Prostate gland (tissue), 2 donors: ENCODE measurements at places on chromosomes 12 and 14.

- DNase-seq: no peak
These were observed 77.7 kb downstream of the ARF6 start for GRCh38 chr14:49970474-49971147.

DNA sequence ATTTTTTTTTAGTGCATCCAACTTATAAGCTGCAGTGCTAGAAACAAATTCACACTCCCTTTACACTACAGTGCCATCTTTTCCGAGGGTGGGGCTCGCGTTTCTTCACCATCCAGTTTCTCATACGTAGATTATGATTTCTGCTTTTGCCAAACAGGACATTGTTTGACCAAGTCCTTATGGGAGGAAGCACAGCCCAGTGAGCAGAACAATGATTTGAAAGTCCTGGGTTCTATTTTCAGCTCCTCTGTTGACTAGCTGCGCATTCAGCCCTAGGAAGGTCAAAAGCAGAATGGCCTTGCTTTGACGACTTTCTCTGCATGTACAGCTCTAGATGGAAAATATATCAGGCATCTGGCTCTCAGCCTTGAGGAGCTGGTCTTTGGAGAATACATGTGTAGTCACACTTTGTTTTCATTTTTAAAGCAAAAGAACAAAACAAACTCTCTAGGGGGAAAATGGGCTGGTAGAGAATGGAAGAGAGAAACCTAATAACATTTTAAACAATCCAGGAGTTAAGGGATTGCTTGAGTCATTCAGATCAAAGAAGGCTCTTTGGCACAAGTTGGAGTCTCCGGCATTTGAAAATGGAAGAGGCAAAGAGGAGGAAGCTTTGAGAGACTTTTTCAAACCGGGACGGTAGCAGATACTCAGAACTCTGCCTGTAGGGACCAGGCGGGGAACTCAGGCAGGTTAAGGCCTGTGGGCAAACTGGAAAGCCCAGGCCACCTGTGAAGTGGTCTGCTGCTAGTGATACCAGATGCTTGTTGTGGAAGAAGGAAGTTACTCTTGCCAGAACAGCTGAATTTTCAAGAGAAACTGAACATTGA, 257.3 kb upstream of the PLEKHG7 start:
- DNase-seq: no peak

GRCh38 chr12:104852102-104852501, 106.0 kb downstream of the SLC41A2 start:
- DNase-seq: no peak

DNA sequence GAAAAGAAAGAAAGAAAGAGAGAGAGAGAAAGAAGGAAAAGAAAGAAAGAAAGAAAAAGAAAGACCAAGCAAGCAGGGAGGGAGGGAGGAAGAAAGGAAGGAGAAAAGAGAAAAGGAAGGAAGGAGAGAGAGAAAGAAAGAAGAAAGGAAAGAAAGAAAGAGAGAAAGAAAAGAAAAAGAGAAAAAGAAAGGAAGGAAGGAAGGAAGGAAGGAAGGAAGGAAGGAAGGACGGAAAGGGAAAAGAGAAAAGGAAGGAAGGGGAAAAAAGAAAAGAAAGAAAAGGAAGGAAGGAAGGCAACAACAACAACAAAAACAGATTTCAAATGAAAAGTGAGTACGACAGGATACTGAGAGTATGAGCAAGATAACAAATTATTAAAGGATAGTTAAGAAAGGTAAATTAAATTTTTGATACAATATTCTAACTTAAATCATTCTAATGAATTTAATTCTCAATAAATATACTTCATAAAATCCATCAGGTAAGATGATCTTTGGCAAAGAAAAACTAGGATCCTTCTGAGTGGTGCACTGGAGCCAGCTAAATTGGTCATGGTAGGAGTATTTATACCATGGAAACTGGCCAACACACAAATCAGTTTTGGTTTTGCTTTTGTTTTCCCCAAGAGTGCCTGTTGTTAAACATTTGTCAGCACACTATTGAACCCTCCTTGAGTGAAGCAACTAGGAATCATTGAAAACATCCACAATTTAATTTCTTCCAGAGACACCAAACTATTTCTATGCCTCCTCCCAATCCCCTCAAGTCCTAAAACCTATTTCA, 56.1 kb upstream of the DYRK2 start:
- peak; percentile 34 for DNase-seq

DNA sequence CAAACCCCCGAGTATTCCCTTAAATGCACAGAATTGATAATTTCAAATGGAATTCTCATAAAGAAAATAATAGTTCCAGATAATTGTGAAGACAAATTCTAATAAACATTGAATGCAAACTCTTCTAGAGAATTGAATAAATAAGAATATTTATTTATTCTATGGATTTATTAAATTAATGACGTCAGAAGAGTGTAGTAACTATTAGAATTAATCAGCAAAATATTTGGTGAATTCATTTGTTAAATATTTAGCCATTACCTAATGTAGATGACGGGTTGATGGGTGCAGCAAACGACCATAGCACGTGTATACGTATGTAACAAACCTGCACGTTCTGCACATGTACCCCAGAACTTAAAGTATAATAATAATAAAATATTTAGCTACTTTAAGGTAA, 33.4 kb upstream of the TBPL2 start:
- no peak for DNase-seq

- DNase-seq: no peak
These were observed 17.5 kb downstream of the MED13L start for GRCh38 chr12:116259800-116260577.

- DNase-seq: no peak
These were observed 1089.5 kb downstream of the BCL11B start for GRCh38 chr14:98182393-98183055.

- no peak for DNase-seq
These were observed 6.5 kb downstream of the AMDHD1 start for GRCh38 chr12:95949477-95950206.
